ENCODE measurements at places on chromosomes 4 and X. TPM values are rescaled to one million over a fixed set of nuclear protein-coding genes. Genes with fewer than 3 reads are reported as not detected.

CFI gene
- total RNA-seq, result 0.32 TPM

ATP11C gene
- total RNA-seq, result 30.5 TPM

GLRB gene
- not detected for total RNA-seq

NDNF gene
- 0.08 TPM for total RNA-seq

SPANXA1 gene
- total RNA-seq, result not detected

FAT1 gene
- 0.69 TPM for total RNA-seq

GNL3L gene
- total RNA-seq, result 57.9 TPM

KLHL4 gene
- not detected for total RNA-seq

BEND2 gene
- not detected for total RNA-seq

DDX53 gene
- not detected for total RNA-seq

SH3TC1 gene
- total RNA-seq, result 47.0 TPM

PAGE2 gene
- not detected for total RNA-seq

KLB gene
- 0.08 TPM for total RNA-seq

PAPSS1 gene
- 28.0 TPM for total RNA-seq

PNMA6A gene
- not detected for total RNA-seq

CYSLTR1 gene
- 22.1 TPM for total RNA-seq

XKRX gene
- 0.26 TPM for total RNA-seq

BLTP1 gene
- total RNA-seq, result 18.8 TPM

UNC5C gene
- total RNA-seq, result 0.48 TPM

ANOS1 gene
- total RNA-seq, result 0.08 TPM

TRAM1L1 gene
- total RNA-seq, result not detected

MAGEC2 gene
- not detected for total RNA-seq

MAGEA8 gene
- total RNA-seq, result not detected

MAGEE2 gene
- not detected for total RNA-seq

JCHAIN gene
- 276 TPM for total RNA-seq

MAGEH1 gene
- total RNA-seq, result 13.1 TPM

NPFFR2 gene
- total RNA-seq, result not detected

PRR32 gene
- not detected for total RNA-seq

OTUD6A gene
- not detected for total RNA-seq

FGFRL1 gene
- total RNA-seq, result 1.1 TPM

TLR3 gene
- total RNA-seq, result not detected
